Small intestine (tissue), 16 donors: ENCODE measurements at places on chromosomes 3 and 15. TPM values are rescaled to one million over a fixed set of nuclear protein-coding genes. Genes with fewer than 3 reads are reported as not detected.

Gene MYZAP
- polyA plus RNA-seq, result 38.6 TPM

Gene NTRK3
- not detected for polyA plus RNA-seq

Gene LMAN1L
- polyA plus RNA-seq, result 0.46 TPM

Gene GRAMD2A
- 1.4 TPM for polyA plus RNA-seq

Gene ZKSCAN7
- polyA plus RNA-seq, result 0.54 TPM

Gene GALNT15
- polyA plus RNA-seq, result 0.41 TPM

Gene ARHGEF26
- 8.5 TPM for polyA plus RNA-seq

Gene SLC51B
- polyA plus RNA-seq, result 258 TPM

Gene APEH
- 87.8 TPM for polyA plus RNA-seq

Gene OR5K2
- polyA plus RNA-seq, result not detected

Gene FGF12
- polyA plus RNA-seq, result not detected
